ENCODE measurements at places on chromosomes 4 and X. TPM values are rescaled to one million over a fixed set of nuclear protein-coding genes. Genes with fewer than 3 reads are reported as not detected.

The MAD2L1 gene
- 1.1 TPM for total RNA-seq

The SPATA4 gene
- 0.38 TPM for total RNA-seq

- no peak overlapping the region for H3K27ac ChIP-seq
- no peaks in the 10 kb centered on the region for H3K27me3 ChIP-seq
- H3K4me1 ChIP-seq = no peaks in the 10 kb centered on the region
- DNase-seq = no peak
- H3K4me3 ChIP-seq = no peak overlapping the region
Measured at GRCh38 chr4:17128268-17128667, 229.8 kb upstream of the LDB2 start.

The RS1 gene
- not detected for total RNA-seq

The NRK gene
- 0.11 TPM for total RNA-seq

GRCh38 chrX:41350976-41351569, 17.1 kb downstream of the DDX3X start:
- H3K36me3 ChIP-seq = peaks cover 47% of the 10 kb centered on the region
- DNase-seq = no peak
- H3K4me3 ChIP-seq = no peak overlapping the region
- H3K27ac ChIP-seq = no peak overlapping the region

- no peak for DNase-seq
- no peaks in the 10 kb centered on the region for H3K27me3 ChIP-seq
- H3K4me3 ChIP-seq = no peak overlapping the region
Measured at GRCh38 chr4:16026160-16026761, 57.6 kb downstream of the PROM1 start.

DNA sequence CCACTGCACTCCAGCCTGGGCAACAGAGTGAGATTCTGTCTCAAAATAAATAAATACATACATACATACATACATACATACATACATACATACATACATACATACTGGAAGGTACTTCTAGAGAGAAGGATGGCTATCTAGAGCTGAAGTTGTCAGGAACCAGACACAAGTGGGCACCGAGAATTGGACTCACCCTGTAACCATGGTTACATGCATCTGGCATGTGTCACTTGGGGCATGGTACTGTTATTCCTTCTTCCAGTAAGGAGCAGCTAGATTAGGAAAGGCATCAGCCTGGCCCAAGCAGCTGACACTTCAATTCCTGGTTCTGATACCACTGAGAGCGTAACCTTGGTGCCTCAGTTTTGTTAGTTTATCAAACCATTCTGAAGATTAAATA, 127.1 kb downstream of the SH3KBP1 start:
- DNase-seq = no peak
- no peak overlapping the region for H3K27ac ChIP-seq
- H3K27me3 ChIP-seq = no peaks in the 10 kb centered on the region
- H3K36me3 ChIP-seq = no peaks in the 10 kb centered on the region

DNA sequence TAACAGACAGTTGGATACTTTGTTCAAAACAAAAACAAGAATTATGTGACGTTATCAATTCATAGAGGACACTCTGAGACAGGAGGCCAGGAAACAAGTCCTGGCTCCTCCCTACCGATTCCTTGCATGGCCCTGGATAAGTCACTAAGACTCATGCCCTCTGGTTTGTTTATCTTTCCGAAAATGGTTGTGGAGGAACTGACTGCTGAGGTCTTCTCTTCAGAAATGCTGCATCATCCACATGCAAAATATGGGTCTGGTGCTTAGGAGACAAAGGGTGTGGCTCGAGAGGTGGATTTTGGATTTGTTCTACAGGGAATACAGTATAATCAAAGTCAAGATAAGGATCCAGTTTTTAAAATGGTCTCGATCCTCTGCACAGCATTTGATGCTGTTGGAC, 130.9 kb downstream of the RELL1 start:
- no peaks in the 10 kb centered on the region for H3K4me1 ChIP-seq
- no peaks in the 10 kb centered on the region for H3K27me3 ChIP-seq
- no peak overlapping the region for H3K4me3 ChIP-seq
- no peak overlapping the region for H3K27ac ChIP-seq
- no peaks in the 10 kb centered on the region for H3K36me3 ChIP-seq
- no peak for DNase-seq

DNA sequence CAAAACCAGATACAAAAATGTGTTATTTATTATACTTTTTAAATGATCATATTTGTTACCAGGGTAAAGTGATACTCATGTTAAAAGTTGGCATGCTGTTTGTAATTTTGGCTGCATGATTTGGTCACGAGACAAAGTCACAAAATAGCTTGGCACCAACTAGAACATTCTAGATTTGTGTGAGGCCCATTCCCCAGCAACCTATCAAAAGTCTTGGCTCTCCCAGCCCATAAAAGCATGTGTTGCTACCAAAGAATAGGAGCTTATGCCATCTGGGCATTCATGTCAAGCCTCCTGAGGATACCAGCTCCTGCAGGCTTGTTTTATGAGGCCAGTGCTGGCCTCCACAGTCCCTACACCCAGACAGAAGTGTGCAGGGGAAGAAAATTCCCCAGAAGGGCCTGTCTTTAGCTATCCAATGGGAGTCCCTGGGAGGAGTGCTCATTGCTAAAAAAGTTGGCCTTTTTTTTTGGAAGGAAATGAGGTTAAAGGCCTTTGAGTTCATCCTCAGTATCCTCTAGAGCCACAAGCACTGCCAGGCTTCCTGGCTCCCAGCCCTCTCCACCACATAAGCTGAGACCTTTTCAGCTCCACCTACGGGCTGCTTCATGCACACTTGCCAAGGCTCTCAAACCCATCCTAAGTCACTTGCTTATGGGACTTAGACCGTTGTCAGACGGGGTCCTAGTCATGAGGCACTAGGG, 211.9 kb upstream of the EOLA2 start:
- H3K27ac ChIP-seq = no peak overlapping the region
- no peaks in the 10 kb centered on the region for H3K36me3 ChIP-seq
- DNase-seq = no peak
- H3K4me3 ChIP-seq = no peak overlapping the region

The JCHAIN gene
- 1.3 TPM for total RNA-seq

- DNase-seq = no peak
- H3K36me3 ChIP-seq = no peaks in the 10 kb centered on the region
- H3K4me1 ChIP-seq = no peaks in the 10 kb centered on the region
- H3K27ac ChIP-seq = no peak overlapping the region
- no peak overlapping the region for H3K4me3 ChIP-seq
- no peaks in the 10 kb centered on the region for H3K27me3 ChIP-seq
Measured at GRCh38 chr4:40728333-40728732, 21.4 kb upstream of the NSUN7 start.

GRCh38 chr4:146132445-146132844, 43.1 kb upstream of the LSM6 start:
- no peak for DNase-seq
- H3K4me3 ChIP-seq = no peak overlapping the region
- H3K27ac ChIP-seq = no peak overlapping the region
- no peaks in the 10 kb centered on the region for H3K36me3 ChIP-seq
- H3K27me3 ChIP-seq = no peaks in the 10 kb centered on the region

The DMRTC1 gene
- not detected for total RNA-seq

- no peak overlapping the region for H3K4me3 ChIP-seq
- H3K27ac ChIP-seq = no peak overlapping the region
- no peaks in the 10 kb centered on the region for H3K27me3 ChIP-seq
- no peaks in the 10 kb centered on the region for H3K4me1 ChIP-seq
- DNase-seq = no peak
Measured at GRCh38 chrX:131316260-131316659, 27.2 kb upstream of the IGSF1 start.

The CCKAR gene
- not detected for total RNA-seq

DNA sequence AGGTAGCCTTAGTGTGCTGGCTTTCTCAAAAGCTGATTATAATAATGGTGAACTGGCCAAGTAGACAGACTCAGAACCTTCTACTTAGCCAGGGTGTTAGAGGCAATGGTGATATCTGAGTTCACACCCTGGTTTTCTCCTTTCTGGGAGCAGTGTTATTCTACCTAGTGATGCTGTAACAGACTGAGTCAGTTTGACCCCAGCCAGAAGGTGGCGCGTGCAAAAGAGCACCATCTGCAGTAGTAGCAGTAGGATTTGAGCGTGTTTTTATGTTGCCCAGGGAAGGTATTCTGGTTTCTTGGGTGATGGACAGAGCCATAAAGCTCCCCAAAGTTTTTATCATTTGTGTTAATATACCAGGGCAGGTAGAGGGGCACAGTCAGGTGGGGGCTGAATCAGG, 143.8 kb upstream of the CPXCR1 start:
- no peak overlapping the region for H3K4me3 ChIP-seq
- H3K36me3 ChIP-seq = no peaks in the 10 kb centered on the region
- H3K4me1 ChIP-seq = no peaks in the 10 kb centered on the region
- H3K27me3 ChIP-seq = no peaks in the 10 kb centered on the region
- H3K27ac ChIP-seq = no peak overlapping the region

The WNK3 gene
- 0.15 TPM for total RNA-seq

The BRS3 gene
- not detected for total RNA-seq

The ADGRL3 gene
- 0.42 TPM for total RNA-seq

DNA sequence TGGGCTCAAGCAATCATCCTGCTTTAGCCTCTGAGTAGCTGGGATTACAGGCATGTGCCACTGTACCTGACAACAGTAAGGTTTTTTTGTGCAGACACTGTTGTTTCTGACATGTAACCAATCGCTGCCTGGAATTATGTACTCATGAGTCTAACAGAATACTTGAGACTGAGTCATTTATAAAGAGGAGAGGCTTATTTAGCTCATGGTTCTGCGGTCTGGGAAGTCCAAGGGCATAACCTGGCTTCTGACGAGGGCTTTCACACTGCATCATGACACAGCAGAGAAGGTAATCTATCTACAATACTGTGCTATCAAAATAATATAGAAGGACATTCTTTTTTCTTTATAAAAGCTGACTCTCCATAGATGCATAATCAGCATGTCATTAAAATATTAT, 115.5 kb upstream of the STOX2 start:
- peaks cover 4% of the 10 kb centered on the region for H3K27me3 ChIP-seq
- no peaks in the 10 kb centered on the region for H3K4me1 ChIP-seq

DNA sequence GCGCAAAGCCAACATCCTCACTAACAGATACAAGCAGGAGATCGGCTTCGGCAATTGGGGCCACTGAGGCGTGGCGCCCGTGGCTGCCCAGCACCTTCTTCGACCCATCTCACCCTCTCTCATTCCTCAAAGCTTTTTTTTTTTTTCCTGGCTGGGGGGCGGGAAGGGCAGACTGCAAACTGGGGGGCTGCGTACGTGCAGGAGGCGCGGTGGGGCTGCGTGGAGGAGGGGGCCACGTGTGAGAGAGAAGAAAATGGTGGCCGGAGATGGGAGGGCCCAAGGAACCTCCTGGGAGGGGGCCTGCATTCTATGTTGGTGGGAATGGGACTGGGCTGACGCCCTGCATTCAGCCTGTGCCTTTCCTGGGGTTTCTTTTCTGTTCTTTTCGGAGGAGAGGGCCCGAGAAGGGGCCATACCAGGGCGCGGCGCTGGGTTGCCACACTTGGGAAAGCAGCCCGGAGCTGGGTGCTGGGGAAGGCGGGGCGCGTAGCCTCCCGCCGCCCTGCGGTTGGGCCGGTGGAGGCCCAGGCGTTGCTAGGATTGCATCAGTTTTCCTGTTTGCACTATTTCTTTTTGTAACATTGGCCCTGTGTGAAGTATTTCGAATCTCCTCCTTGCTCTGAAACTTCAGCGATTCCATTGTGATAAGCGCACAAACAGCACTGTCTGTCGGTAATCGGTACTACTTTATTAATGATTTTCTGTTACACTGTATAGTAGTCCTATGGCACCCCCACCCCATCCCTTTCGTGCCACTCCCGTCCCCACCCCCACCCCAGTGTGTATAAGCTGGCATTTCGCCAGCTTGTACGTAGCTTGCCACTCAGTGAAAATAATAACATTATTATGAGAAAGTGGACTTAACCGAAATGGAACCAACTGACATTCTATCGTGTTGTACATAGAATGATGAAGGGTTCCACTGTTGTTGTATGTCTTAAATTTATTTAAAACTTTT, 4.5 kb downstream of the MID1IP1 start:
- H3K27ac ChIP-seq = peak overlapping the region; percentile 90
- no peaks in the 10 kb centered on the region for H3K36me3 ChIP-seq
- peak overlapping the region; percentile 69 for H3K4me3 ChIP-seq
- H3K27me3 ChIP-seq = no peaks in the 10 kb centered on the region
- H3K4me1 ChIP-seq = no peaks in the 10 kb centered on the region
- DNase-seq = peak; percentile 67

- H3K4me3 ChIP-seq = no peak overlapping the region
- no peak for DNase-seq
- no peaks in the 10 kb centered on the region for H3K27me3 ChIP-seq
- no peak overlapping the region for H3K27ac ChIP-seq
- H3K36me3 ChIP-seq = no peaks in the 10 kb centered on the region
Measured at GRCh38 chr4:30789219-30789671, 69.1 kb downstream of the PCDH7 start.

The TKTL1 gene
- total RNA-seq = 0.19 TPM

- no peaks in the 10 kb centered on the region for H3K27me3 ChIP-seq
- H3K36me3 ChIP-seq = no peaks in the 10 kb centered on the region
- H3K27ac ChIP-seq = no peak overlapping the region
- no peak overlapping the region for H3K4me3 ChIP-seq
- H3K4me1 ChIP-seq = no peaks in the 10 kb centered on the region
Measured at GRCh38 chr4:140704392-140704960, 51.7 kb downstream of the TBC1D9 start.

DNA sequence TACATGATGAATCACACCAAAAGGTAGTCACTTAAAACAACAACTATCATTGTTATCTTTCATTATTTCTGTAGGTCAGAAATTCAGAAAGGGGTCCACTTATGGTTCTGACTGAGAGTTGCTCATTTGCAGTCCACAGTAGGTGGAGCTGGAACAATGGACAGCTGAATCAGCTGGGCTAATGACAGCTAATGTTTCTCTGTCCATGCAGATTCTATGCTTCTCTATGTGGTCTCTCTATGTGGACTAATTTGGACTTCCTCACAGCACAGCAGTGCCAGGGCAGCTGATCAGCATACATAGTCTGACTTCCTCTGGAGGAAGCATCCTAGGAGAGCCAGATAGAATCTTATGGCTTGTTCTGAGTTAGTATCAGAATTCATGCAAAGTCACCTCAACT, 131.7 kb upstream of the INTU start:
- no peaks in the 10 kb centered on the region for H3K36me3 ChIP-seq
- H3K4me3 ChIP-seq = no peak overlapping the region
- no peaks in the 10 kb centered on the region for H3K27me3 ChIP-seq
- no peak for DNase-seq
- H3K4me1 ChIP-seq = no peaks in the 10 kb centered on the region

The F8A3 gene
- total RNA-seq = 6.1 TPM

DNA sequence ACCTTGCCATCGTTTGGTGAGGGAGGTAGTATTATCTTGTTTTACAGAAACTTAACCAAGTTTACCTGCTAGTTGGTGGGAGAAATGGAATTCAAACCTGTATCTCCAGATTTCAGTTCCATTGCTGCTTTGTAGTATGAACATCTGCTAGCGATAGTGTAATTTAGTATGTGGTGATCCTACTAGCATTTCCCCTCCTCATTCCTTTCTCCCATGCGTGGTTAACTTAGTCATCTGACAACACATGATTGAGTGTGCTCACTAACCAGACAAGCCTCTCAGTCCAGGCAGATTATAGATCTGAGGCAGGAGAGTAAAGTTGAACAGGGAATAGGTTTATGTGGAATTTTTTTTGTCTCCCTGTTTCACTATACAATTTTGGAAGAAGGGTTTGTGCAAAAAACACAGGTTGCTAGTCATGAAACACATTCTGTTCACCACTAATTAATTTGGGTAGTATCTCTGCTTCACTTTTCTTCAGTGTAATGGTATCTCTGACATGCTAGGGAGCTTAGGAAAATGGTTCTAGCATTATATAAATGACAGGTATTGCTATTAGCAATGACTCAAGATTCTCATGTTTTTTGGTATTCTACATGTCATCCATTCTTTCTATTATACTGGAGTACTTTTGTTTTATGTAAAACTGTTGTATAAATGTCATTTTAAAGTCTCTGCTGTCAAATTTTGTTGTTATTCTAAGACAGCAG, 21.7 kb downstream of the RBPJ start:
- DNase-seq = no peak
- no peaks in the 10 kb centered on the region for H3K36me3 ChIP-seq
- peaks cover 46% of the 10 kb centered on the region for H3K4me1 ChIP-seq
- H3K27me3 ChIP-seq = no peaks in the 10 kb centered on the region

All from psoas muscle (tissue), 8 donors.